Aorta (tissue), 5 donors: ENCODE measurements at places on chromosomes 6 and 20.

- no peak for DNase-seq
Observed at GRCh38 chr6:149095842-149096241, 221.7 kb upstream of the TAB2 start.

GRCh38 chr6:25869840-25870239, 4.2 kb downstream of the SLC17A3 start:
- no peak for DNase-seq

DNA sequence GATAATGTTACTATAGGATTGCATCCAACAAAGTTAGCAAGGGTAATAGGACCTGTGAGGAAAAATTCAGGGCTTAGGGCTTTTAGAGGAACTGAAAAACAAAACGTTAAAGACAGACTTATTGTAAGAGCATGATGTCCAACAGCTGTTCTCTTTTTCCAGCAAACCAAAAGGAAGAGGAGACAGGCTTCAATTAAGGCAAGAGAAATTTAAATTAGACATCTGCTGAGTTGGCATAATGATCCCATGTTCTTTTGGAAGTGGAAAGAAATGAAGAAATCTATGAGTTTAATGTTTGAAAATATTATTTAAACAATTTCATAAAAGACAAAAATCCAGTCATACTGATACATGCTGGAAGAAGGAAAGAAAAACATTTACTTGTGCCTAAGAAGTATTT, 95.7 kb upstream of the HMGCLL1 start:
- no peak for DNase-seq

DNA sequence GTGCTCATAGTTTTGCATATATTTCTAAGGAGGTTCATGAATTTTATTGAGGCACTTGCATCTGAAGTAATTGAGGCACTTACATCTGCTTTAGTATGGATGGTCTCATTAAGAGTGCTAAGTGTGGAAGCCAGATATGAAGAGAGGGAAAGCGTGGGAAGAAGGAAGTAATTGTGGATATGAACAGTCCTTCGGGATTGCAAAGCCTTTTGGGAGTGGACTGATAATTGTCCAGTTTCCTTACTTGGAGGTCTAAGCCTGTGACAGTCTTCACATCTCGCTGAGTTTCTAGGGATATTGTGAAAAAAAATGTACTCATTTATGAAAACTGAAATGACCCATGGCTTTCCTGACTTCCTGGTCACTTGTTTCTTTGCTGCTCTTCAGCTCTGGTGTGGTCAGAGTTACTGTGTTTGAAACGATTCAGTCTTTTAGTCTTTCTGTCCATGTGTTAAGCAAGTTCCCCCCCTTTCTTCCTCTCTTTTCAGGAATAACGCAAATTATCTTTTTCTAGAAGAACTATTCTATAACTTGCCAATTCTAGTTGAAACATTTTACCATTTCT, 137.3 kb downstream of the ZFAND3 start:
- no peak for DNase-seq

GRCh38 chr6:6734479-6735465, 146.3 kb downstream of the LY86 start:
- DNase-seq = no peak

GRCh38 chr6:34104186-34104585, 41.7 kb downstream of the GRM4 start:
- DNase-seq = no peak

DNA sequence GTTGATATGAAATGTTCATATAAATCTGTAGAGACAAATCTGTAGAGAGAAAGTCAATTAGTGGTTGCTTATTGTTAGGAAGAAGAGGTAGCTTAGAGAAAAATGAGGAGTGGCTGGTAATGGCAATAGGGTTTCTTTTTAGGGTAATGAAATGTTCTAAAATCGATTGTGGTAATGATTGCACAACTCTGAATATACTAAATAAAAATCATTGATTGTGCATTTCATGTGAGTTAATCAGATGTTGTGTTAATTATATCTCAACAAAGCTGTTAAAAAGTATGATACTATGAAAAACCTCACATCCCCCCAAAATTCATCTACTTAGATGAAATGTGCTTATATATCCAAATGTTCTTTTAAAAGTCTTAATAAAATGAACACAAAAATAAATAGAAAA, 84.2 kb downstream of the CEP57L1 start:
- DNase-seq = no peak

DNA sequence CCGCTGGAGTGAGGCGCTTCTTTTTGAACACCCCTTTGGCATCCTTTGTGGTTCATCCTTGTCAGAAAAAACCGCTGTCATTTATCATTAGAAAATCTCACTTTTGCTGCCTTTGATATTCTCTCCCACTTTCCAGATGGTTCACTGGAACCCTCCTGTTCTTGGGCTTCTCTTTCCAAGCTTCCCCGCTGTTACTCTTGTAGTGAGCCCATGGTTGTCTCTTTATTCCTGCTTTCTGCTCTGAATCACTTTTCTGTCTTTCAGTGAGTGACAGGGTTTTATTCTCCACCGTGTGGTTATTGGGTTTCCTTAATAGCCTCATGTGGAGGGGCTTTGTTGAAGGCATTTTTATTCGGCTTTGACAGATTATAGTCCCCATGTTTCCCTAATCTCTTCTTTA, 117.0 kb downstream of the FARS2 start:
- no peak for DNase-seq

DNA sequence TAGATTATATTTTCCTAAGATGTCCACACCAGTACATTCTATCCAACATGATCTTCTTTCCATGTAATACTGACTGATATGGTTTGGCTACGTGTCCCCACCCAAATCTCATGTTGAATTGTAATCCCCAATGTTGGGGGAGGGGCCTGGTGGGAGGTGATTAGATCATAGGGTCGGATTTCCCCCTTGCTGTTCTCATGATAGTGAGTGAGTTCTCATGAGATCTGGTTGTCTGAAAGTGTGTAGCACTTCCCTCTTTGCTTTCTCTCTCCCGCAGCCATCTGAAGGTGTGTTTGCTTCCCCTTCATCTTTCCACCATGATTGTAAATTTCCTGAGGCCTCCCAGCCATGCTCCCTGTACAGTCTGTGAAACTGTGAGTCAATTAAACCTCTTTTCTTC, 12.2 kb upstream of the HBS1L start:
- DNase-seq = no peak

- peak; percentile 94 for DNase-seq
Observed at GRCh38 chr20:45779011-45779915, 12.4 kb downstream of the WFDC3 start.

DNA sequence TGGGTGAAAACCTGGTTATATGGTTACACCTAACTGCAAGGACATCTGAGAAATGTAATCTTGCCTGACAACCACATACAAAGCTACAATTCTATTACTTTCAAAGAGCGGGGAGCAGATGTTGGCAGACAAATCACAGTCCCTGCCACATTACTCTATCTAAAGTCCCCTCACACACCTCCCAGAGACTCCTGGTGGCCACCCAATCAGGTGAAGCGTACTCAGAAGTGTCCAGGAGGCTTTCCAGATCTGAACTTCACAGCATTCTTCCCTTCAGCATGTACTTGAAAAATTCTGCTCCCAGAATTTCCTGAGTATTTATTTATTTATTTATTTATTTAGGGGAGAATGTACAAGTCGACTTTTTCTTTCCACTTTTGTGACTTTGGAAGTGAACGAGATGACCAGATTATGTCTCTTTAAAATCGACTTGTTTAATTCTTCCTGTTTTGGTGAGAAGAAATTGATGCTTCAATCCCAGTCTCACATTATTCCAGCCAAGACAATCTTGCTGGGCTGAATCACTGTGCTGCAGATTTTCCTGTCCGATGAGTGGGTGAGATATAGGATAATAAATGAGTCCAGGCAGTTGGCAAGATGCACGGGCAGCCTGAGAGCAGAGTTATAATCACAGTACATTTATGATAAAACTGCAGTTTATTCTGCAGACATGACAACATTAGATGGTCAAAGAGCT, 46.9 kb upstream of the POPDC3 start:
- DNase-seq = no peak

DNA sequence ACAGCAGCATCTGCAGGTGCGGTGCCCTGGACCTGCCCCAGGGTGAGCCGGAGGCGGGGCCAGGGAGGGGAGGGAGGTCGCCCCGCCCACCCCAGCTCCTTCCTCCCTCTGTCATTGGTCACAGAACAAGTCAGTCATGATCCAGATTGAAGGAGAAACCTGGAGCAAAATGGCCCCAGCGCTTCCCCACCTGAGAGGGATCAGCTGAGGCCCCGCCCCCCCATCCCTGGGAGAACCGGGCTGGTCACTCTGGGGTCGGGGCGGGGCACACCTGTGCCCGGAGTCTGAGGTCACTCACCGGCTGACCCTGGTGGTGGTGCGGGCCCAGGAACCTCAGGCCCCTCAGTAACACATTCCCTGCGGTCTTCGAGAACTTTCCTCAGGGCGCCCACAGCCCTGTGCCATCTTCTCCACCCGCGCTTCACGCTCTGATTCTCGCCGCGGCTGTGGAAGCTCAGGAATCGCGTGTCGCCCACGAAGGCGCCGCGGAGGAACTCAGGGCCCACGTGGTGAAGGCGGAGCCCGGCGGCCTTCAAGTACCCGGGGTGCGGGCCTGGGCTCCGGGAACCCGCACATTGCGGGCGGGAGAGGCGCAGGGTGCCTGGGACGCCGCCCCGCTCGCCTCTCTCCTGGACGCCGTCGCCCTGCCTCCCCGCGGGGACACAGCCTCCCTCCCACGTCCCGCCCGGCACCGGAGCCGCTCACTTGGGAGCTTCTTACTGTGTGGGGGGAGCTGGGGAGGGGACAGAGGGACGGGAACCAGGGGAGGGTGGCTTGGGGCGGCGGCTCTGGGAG, 36.4 kb upstream of the HLA-C start:
- DNase-seq = peak; percentile 50

- DNase-seq = no peak
Observed at GRCh38 chr6:122749451-122750050, 30.0 kb upstream of the FABP7 start.

DNA sequence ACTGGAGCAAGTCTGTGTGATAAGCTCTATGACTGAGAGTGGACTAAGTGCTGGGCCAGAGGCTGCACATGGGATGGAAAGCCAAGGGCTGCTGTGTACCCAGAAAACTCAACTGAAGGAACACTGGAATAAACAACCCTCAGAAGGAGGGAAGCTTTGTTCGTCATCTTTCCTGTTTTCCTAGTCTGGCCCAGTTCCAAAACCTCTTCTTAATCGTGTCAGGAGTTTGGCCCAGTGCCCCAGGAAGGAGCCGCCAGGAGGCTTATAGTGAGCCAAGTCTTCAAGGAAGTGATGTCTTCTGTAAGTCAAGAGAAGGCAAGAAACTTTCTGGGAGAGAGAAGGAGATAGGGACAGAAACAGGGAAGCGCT, 23.3 kb upstream of the TOP1 start:
- peak; percentile 91 for DNase-seq

GRCh38 chr20:52972965-52973819, 1.0 kb downstream of the TSHZ2 start:
- DNase-seq = peak; percentile 45

GRCh38 chr20:497979-498378, 35.6 kb upstream of the TBC1D20 start:
- DNase-seq = no peak

DNA sequence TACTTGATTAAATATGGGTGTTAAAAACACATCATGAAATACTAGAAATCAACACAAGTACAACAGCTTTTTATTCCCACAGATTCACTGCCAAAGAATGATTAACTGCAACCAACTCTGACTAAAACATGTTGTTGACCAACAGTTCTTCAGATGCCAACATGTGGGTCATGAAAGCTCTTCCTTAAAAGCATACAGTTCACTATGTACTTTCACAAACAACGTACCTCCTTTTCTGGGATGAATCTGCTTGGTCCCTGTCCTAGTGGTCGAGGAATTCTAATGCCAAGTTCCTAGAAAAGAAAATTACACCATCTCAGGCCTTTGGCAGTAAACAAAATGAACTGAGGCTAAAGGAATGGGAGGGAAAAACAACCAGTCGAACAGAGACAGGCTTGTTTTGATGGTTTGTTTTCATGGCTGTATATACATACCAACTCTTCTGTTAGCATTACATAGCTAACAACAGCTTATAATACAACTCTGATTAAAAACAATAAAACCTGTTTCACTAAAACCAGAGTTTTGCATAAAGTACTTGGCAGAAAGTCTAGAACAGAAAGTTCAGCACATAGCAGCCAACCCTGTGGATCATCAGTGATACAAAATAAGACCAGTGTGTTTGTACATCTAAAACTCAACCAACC, 92.5 kb downstream of the SESN1 start:
- DNase-seq = no peak

DNA sequence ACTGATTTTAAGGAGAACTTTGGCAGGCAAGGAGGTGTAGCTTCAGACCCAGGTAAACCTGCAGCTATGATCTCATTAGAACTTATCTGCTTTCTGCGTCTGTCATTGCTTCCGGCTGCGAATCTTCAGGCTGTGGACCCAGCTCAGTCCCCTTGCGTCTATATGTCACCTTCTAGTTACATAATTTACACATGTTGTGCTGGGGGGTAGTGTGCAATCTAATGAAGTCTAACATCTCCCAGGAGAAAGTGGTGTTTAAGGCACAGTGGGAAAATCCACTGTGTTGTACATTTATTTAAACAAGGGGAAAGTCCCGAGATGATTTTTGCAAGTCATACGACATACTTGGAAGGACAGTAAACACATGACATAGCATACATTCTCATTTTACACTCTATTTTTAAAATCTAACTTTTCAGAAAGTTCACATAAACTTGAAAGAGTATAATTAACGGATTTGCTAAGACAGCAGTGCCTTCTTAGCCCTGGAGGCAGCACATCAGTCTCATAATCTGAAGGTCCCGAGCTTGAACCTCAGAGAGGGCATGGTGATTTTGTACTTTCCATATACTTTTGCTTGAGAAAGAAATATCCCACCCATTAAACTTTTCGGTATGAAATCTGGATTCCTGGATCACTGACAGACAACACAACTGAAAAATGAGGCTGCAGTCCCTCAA, 35.2 kb downstream of the GPX6 start:
- no peak for DNase-seq

- DNase-seq = no peak
Observed at GRCh38 chr6:121984956-121985355, 414.5 kb upstream of the HSF2 start.

DNA sequence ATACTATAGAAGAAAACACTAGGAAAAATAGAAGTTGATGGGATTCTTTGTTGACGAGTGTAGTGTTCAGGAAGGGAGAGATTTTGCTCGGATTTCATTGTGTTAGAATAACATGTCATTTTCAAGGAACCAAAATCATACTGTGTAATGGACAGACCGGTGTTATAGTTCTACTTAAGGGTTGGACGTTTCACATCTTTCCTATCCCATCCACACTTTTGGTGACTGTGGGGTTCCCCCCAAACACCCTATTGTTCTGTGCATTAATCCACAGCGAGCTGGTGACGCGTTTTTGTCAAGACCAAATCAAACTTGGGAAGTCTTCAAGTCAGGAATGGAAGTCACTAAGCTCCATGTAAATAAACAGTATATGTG, 43.3 kb downstream of the TRIM27 start:
- DNase-seq = no peak
